Right atrium auricular region (tissue), 2 donors: ENCODE measurements at places on chromosomes 13 and 19. TPM values are rescaled to one million over a fixed set of nuclear protein-coding genes. Genes with fewer than 3 reads are reported as not detected.

SELENOV gene
- not detected for total RNA-seq

ZNF665 gene
- total RNA-seq: 1.1 TPM

DNA sequence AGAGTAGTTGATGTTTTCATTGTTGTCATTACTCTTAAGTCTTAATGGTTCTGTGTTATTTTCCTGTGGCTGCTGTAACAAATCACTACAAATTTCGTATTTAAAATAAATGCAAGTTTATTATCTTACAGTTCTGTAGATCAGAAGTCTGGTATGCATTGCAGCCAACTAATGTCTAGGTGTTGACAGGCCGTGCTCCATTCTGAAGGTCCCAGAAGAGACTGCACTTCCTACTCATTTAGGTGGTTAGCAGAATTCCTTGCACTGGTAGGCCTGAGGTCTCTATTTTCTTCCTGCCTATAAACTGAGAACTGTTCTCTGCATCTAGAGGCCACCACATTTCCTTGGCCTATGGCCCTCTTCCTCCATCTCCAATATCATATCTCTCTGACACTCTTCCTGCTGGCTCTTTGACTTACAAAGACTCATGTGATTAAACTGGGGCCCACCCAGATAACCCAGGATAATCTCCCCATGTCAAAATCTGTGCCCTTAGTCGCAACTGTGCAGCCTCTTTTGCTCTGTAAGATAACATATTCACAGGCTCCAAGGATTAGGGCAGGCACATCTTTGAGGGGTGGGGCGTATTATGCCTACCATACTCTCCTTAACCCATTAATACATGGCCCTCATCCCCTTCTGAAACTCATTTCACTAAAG lies 468.4 kb downstream of the FOXO1 start:
- DNase-seq: no peak

GRCh38 chr19:28929006-28929405 lies 283.9 kb downstream of the UQCRFS1 start:
- DNase-seq: no peak

ZNF793 gene
- total RNA-seq: 3.4 TPM

DNA sequence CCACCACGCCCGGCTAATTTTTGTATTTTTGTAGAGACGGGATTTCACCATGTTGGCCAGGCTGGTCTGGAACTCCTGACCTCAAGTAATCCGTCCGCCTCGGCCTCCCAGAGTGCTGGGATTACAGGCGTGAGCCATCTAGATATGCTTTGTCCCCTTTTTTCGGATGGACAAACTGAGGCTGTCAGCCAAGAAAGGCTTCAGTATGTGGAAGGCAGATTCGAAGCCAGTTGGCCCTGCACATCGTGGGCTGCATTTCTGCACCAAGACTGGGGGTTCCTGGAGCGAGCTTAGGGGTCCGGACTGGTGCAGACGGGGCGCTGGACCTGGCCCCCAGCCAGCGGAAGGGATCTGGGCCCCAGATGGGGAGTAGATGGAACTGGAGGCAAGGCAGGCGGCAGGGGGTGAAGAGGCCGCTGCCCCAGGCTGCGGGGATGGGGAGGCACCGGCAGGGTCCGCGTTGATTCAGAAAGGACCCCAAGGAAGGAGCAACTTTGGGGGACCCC lies 9.7 kb upstream of the JUND start:
- no peak for DNase-seq

GRCh38 chr13:108700422-108701170 lies 71.2 kb downstream of the MYO16 start:
- DNase-seq: no peak

- no peak for DNase-seq
Observed at GRCh38 chr19:51020988-51021651, 1.6 kb upstream of the KLK10 start.

DNA sequence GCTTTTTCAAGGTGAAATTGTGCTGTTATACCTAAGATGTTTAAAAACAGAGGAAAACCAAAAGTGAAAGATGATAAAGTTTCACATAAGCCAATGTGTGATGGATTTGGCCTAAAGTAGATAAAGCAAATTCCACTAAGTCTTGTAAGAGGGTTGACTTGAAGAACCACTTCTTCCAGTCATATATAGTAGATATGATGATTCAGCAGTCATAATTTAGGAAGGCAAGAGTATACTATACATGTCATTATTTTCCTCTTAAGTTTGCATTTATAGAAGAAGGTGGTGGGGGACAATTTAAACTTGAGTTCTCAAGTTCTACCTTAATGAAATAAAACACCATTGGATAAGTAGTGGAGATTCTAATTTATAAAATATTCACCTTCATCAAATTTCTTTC lies 37.3 kb downstream of the PHF11 start:
- DNase-seq: no peak

DNA sequence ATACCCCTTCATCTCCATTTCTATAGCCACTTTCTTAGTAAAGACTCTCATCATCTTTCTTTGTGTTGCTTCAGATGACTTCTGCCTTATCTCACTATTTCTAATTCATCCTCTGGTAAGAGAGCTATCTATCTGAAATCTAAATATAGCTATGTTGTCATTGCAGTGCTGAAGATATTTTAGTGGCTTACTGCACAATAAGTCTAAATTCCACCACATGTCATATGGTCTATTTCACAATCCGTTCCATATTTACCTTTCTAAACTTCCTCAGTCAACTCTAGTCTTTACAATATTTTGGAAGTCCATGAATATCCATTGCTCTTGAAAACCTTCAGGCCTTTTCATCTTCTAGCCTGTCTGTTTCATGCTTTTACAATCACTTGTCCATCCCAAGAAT lies 465.1 kb upstream of the SLC10A2 start:
- DNase-seq: no peak

PLPP2 gene
- 0.82 TPM for total RNA-seq

- peak; percentile 86 for DNase-seq
Observed at GRCh38 chr13:31982540-31982939, 49.0 kb upstream of the FRY start.

DNA sequence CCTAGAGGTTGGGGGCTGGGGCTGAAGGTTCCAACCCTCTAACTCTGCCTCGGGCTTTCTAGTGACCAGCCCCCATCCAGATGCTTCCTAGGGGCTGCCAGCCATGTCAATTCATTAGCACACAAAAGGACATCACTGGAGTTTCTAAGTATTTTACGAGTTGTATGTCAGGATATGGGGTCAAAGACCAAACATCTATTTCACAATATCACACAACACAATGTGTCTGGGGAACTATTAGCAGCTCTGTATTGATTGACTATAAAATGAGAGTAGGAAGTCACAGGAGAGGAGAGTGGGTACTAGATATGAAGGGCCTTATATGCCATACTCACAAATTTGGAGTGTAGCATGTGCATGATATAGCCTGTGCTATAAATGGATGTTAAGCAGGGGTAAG lies 42.1 kb downstream of the LPAR6 start:
- no peak for DNase-seq

DNA sequence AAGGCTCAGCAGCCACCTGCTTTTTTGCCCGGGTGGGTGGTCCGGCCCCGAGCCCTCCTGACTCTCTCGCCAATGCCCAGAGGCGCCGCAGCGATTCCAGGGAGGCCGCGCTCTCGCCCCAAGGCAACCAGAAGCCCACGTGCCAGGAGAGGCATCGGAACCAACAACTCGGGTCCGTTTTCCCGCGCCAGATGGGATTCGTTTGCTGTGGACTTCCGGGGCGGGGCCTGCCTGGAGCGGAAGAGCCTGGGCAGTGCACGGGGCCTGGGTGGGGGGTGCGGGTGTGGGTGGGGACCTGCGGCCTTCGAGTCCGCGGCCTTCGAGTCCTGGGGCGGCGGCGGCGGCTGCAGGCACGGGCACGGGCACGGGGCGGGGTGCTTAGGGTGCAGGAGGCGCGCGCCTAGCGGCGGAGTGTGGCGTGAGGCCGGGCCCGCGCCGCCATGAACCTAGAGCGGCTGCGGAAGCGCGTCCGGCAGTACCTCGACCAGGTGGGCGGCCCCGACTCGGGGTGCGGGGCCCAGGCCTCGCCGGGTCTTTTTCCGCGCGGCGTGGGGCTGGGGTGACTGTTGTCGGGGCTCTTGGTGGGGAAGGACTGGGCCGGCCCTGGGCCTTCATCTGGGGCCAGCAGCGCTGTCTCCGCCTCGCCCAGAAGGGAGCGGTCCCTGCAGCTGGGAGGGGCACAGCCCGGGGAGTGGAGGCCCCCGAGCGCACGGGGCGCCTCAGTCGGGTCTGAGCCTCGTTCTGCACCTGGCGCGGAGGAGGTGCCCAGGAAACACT lies at the start of gene CDC16:
Gene CDC16, plus strand, starts transcription at position 253 of the 777 bp plus-strand sequence. Its CDS starts 188 bp downstream, at position 441.
- peak; percentile 95 for DNase-seq

DNA sequence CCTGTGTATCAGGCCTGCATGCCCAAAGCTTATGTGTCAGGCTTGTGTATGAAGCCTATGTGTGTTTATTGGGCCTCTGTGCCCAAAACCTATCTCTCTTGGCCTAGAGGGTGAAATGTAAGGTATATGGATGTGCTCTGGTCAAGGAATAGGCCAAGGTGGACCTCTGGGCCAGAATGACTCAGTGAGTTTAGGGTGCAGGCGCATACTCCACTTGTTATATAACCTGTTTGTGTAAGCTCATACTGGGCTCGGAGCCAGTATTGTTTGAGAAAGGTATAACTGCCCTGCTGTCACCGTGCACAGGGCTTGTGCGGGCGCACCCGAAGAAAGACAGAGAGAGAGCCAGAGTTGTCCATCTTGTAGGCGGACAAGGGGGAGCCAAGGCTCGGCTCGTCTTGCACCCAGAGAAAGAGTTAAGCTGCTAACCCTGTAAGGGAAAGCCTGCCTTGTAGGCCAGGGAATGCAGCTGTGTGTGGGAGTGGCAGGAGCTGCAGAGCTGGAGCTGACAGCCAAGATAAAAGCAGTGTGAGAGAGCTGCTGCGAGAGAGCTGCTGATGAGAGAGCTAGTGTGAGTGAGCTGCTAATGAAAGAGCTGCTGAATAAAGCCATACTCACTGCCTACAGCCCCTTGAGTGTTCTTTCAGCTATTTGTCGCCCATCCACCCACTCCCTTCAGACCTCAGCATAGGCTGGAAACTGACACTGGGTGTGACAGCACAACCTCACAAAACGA lies 43.4 kb upstream of the N4BP2L1 start:
- no peak for DNase-seq

- DNase-seq: no peak
Observed at GRCh38 chr19:33407716-33408115, 34.2 kb downstream of the CEBPG start.

DNA sequence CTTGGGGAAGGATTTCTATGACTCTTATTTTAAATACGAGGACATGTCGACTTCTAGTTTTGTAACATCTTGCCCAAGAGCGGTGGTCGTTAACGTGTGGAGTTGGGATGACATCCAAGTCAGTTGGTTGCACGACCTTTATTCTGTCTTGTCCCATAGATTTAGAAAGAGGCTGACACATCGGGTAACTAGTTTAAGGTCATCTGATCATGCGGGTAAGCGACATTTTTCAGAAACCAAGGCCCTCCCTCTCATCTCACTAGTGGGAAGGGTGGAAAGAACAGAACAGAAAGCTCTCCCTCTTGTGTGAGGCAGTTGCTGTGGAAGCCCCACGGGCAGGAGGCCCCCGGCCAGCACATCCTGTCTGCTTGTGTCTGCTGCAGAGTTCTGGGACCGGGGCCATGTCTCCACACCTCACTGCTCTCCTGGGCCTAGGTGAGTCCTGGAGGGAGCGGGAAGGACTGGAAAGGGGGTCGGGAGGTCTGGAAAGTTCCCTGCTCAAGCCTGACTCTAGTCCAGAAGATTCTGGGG lies at the start of gene LAIR2:
Gene LAIR2, plus strand, starts transcription at position 314 of the 531 bp plus-strand sequence. Its CDS starts 88 bp downstream, at position 402.
- no peak for DNase-seq

CRX gene
- not detected for total RNA-seq

OR7C1 gene
- total RNA-seq: not detected

- no peak for DNase-seq
Observed at GRCh38 chr13:99322297-99323103, 15.3 kb upstream of the GPR183 start.

DNA sequence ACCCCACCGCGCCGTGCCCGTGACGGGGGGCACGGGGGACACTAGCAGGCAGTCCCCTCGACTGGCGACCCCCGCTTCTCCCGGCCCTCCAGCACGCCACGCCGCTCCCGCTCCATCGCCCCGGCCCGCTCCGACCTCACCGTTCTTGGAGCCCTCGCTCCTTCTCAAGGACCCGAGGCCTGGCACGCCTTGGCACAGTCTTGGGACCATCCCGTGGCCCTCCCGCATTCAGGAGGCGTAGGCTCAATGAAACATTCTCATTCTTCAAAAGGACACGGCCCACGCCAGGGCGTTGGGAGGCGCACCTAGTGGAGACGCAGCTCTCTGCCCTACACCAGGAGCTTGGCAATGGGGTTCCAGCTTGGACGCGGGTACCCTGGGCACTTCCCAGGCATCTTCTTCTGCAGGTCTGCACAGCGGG lies 473 bp upstream of the CERS1 start:
- no peak for DNase-seq

DNA sequence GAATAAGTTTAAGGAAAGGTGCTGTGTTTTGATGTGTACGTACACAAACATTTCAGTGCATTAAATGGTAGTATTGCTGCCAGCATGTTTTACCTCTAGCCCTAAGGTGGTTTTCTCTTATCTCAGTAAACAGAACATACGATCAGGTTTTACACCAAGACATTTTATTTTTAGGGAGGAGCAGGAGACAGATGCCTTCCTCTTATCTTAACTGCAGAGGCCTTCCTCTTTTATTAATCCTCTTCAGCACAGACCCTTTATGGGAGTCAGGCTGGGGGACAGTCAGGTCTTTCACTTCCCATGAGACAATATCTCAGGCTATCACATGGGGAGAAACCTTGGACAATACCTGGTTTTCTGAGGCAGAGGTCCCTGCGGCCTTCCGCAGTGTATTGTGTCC lies 14.9 kb upstream of the ZNF611 start:
- DNase-seq: no peak

- no peak for DNase-seq
Observed at GRCh38 chr13:32265726-32266125, 49.4 kb downstream of the ZAR1L start.
